ENCODE measurements at places on chromosomes 11 and 22.

DNA sequence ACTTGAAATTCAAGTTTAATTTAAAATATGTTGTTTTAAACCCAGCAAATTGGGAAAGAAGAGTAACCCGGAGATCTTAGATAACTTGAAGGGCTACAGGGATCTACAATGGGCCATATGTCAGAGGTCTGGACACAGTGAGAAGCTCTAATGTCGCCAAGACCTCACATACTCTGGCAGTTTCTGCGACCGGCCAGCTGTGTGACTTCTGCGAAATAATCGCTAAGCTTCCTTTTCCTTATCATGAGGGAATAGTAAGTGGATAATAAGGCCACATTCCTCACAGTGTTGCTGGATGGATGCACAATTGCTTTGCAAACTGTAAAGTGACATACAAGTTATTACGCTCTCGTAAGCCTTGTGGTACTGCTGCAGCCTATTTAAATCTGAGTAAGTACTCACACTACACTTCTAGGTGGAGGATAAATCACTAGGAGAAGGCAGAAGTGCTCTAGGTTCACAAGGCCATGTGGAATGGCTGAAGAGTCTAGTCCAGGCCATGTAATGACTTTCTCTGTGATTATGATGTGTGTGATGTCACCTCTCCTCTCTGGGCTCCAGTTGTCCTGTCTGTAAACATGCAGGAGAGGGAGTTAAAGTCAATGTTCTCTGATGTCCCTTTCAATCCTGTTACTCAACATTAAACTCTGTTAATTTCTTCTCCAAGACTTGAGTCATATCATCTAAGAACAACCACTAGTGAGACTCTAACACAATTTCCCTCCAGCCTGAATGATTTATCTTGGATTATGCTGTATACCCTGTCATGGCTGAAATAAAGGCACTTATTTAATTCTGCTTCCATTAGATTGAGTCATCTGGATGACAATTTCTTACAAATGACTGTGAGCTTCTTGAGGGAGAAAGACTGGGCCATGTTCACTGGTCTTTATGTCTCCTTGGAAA, 192.6 kb upstream of the NARS2 start:
- no peak for DNase-seq

DNA sequence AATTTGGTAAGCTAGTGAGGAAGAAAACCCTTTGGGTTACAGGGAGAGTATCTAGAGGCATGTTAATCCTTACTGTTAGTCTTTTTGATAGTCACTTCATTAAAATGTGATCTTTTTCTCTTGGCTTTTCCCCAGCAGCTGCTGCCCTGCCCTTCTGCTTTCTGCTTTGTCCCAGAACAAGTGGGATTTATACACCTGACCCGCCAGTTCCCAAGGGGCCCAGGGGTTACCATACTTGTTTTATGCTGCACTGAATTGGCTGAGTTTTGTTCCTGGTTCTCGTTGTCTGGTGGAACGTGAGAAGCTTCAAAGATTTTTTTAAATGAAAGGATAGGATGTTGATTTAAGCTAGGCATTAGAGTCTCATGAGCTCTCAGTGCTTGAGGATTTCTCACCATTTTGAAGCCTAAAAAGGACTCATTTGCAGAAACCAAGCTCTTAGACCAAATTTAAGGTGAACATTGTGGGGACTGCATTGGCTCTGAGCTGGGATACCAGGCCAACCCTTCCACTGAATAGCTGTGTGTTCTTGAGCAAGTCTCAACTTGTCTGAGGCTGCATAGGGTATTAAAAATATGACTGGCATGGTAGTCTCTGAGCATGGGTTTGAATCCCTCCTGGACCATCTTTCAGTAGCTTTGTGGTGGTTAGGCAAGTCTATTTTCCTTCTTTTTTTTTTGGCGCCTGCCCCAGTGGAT, 6.6 kb downstream of the LIMK2 start:
- DNase-seq = no peak

GRCh38 chr11:103384652-103385051, 275.4 kb downstream of the DYNC2H1 start:
- DNase-seq = no peak

GRCh38 chr22:38864361-38865191, 7.4 kb downstream of the CBX6 start:
- peak; percentile 55 for DNase-seq

DNA sequence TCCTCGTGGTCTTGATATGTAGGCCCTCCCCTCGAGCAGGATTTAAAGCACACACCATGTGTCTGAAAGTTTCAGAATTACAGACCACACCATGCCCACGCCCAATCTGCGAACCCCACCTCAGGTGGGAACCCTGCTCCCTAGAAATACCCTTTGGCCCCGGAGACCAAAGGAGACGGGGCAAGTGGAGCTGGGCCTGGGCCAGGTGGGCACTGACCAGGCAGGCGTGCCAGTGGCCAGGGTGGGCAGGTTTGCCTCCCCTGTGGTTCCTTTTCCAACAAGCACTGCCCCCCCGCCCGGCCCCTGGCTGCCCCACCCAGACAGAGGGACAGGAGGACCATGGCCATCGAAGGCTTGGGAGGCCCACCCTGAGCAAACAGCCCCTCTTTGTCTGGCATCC, 400.4 kb downstream of the TBC1D22A start:
- DNase-seq = no peak

GRCh38 chr11:94090401-94090800, 38.2 kb upstream of the PANX1 start:
- DNase-seq = no peak

DNA sequence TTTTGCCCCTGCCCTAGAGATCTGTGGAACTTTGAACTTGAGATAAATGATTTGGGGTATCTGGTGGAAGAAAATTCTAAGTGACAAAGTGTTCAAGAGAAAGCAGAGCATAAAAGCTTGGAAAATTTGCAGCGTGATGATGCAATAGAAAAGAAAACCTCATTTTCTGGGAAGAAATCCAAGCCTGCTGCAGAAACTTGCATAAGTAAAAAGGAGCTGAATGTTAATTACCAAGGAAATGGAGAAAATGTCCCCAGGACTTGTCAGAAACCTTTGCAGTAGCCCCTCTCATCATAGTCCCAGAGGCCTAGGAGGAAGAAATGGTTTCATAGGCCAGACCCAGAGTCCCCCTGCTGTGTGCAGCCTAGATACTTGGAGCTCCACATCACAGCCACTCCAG, 686.9 kb downstream of the FAM181B start:
- no peak for DNase-seq

GRCh38 chr11:132942611-132943356, 589.5 kb downstream of the OPCML start:
- no peak for DNase-seq

- no peak for DNase-seq
Measured at GRCh38 chr11:68455485-68455884, 5.1 kb upstream of the PPP6R3 start.

DNA sequence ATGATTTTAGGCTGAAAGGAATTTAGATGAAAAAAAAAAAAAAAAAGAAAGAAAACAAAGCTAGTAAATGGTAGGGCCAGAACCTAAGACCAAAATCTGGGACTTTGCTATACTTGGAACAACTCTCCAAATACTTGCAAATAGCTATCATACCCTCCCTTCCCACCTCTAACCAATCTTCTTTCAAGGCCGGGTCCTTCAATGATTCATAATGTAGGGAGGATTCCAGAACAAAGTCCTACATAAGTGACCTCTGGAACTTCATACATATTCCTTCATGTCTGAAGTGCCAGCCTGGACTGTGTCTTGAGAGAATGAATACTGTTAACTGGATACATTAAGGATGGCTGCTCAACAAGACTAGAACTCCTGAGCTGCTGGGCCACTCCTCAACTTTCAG, 9.9 kb downstream of the STK33 start:
- DNase-seq = no peak

GRCh38 chr11:64538501-64538951, 52.5 kb upstream of the SLC22A12 start:
- no peak for DNase-seq

DNA sequence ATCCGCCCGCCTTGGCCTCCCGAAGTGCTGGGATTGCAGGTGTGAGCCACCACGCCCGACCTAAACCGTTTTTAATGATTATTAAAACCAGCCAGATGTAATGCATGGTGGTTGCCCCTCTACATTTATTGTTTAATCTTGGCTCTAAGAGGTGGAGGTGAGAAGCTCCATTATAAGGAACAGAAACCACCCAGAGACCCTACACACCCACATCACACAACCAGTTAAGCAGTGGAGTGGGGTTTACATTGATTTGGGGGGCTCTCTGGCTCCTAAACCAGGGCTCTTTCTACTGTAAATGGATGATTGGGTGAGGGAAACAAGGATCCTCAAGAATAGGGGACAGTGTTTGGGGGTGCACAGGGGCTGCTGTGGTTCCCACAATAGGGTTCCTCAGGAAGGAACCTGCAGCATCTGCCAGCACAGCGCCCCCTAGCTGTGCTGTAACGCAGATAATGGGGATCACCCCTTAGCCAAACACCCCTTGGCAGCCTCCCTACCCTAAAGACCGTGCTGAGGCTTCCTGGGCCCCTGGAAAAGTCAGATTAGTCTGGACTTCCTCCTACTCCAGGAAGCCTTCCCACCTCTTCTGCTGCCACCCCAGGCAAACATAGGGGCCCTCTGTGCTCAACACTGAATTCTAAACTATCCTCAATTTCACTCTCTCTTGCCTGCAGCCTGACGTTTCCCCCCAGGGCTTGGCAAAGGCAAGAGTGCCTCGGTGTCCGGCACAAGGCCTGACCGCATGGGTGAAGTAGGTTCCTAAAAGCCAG, 2.4 kb downstream of the MPST start:
- peak; percentile 68 for DNase-seq

- DNase-seq = no peak
Measured at GRCh38 chr22:48593551-48593950, 1234.1 kb downstream of the BRD1 start.

GRCh38 chr11:46918083-46918787, at the start of gene LRP4:
Gene LRP4, minus strand, starts transcription at chr11:46918550. Its CDS starts 171 bp downstream, at chr11:46918379.
- peak; percentile 70 for DNase-seq

DNA sequence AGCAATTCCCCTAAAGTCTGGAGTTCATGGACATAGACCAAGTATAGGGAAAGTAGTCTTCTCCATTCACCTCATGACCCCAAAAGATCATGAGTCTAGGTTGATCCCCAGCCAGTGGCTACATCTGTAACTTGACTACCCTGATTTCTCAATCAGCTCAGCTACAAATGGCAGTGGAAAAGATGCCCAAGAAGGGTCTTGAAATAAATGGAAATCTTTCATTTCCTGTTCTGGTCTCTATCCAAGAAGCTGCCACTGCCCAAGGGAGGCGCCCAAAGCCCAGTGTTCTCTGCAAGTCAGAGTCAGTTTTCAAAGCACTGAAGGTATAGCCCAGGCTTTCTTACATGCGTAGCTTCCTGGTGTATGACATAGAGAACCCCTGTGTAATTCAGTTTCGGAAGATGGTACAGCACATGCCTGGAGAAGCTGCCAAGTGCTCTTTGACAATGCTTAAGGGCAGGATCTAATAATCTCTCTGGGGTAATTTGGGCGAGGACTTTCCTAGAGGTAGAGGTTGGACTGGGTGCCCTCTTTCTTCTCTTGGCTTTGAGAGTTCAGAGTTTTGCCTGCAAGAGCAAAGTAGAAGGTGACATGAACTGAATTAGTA, 101.1 kb downstream of the ADAMTS15 start:
- no peak for DNase-seq

GRCh38 chr11:114275280-114275679, 20.9 kb upstream of the NNMT start:
- peak; percentile 67 for DNase-seq

DNA sequence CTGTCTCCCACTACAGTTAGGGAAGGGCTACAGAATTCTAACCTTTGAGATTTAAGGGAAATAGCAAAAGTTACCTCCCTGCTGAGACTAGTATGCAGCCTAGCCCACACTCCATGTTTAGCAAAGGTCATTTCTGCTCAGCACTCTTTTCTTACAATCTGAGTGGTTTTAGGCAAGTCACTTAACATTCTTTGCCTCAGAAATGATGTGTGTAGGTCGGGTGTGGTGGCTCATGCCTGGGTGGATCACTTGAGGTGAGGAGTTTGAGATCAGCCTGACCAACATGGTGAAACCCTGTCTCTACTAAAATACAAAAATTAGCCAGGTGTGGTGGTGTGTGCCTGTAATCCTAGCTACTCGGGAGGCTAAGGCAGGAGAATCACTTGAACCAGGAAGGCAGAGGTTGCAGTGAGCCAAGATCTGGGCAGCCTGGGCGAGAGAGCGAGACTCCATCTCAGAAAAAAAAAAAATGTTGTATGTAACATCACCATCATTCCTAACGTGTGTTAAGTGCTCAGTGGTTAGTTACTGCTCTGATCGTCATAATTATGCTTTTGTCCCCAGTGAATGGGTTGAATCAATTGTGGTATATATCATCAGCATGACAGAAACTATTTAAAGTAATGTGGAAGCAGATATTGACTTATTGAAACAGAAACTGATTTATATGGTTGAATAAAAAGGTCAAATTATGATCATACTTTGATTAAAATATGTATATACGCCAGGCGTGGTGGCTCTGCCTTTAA, 55.0 kb downstream of the COPB1 start:
- DNase-seq = no peak

DNA sequence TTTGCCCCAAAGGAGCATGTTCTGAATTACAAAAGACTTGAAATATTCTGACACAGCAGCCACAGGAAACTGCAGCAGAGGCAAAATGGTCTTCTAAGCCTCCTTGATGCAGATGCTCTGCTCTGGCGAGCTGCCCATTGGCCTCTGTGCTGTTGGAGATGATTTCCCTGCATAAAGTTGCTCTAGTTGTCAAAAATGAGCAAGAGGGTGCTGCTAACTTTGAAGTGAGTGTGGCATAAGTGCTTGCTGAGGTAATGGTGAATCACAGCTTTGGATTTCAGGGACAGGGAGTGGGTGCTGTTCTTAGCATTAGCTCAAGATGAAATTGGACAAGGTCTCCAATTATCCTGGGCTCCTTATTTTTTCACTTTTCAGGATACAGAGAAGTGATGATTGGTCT, 435.4 kb downstream of the TMEM135 start:
- DNase-seq = no peak

DNA sequence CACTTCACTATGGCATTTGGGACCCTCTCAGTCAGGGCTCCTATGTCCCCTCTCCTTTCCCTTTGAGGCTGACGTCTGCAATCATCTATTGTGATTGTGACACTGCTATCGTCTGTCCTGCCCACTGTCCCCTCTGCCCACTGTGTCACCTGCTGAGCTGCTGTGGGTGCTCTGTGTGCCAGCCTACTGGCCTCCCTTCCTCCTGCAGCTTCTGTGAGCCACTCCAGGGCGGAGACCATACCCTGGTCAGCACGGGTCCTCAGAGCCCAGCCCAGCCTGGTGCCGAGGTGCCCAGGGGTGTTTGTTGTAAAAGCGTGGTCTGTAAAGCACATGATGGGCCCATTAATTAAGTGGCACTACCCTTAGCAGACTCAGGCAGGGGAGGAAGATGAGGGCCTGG, 29.4 kb downstream of the MPPED1 start:
- no peak for DNase-seq
